ENCODE measurements at places on chromosomes 7 and 10.

- no peak for DNase-seq
These were observed 3.9 kb downstream of the PTPRZ1 start for GRCh38 chr7:121876656-121877500.

DNA sequence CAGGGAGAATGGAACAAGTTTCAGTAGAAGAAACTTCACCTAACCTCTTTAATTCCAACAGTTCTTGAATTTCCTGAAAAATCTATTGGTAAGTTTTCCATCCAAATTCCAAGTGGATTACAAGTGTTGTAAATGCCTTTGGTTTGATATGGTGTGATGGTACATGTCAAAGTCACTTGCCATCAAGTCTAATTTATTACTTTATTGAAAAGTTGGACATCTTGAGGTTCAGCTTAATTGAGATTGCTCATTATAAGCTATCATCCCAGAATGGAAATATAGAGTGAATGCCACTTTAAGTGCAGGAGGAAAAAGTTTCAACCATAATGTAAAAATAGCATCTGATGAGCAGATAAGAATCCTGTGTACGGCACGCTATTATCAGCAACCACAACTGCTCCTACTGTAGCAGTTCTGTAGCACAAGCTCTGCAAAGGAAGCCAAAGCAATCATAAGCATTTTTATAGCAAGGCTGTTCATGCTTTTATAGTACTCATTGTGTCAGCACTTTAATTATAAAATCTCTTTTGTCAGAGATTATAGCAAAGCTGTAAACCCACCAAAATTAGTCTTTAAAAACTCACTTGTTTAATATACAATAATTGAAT lies 991.8 kb upstream of the PHF14 start:
- DNase-seq: no peak

DNA sequence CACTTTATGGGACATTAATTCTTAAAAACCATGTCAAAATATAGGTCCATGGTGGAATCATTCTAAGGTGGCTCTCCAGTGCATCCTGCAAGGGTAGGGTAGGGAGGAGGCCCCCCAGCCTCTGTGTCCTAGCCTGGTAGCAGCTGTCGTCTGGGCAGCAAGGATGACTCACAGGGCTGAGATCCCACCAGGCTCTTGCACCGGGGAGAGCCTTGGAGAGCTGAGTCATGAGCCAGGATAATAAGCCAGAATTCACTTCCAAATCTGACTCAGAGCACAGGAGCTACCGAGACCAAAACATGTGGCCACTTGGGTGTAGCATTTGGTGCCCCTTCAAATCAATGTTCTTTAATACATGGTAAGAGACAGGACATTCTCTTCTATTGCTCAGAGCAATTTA lies 298.5 kb downstream of the NEBL start:
- DNase-seq: no peak

GRCh38 chr10:4016214-4016740 lies 231.3 kb upstream of the KLF6 start:
- no peak for DNase-seq

DNA sequence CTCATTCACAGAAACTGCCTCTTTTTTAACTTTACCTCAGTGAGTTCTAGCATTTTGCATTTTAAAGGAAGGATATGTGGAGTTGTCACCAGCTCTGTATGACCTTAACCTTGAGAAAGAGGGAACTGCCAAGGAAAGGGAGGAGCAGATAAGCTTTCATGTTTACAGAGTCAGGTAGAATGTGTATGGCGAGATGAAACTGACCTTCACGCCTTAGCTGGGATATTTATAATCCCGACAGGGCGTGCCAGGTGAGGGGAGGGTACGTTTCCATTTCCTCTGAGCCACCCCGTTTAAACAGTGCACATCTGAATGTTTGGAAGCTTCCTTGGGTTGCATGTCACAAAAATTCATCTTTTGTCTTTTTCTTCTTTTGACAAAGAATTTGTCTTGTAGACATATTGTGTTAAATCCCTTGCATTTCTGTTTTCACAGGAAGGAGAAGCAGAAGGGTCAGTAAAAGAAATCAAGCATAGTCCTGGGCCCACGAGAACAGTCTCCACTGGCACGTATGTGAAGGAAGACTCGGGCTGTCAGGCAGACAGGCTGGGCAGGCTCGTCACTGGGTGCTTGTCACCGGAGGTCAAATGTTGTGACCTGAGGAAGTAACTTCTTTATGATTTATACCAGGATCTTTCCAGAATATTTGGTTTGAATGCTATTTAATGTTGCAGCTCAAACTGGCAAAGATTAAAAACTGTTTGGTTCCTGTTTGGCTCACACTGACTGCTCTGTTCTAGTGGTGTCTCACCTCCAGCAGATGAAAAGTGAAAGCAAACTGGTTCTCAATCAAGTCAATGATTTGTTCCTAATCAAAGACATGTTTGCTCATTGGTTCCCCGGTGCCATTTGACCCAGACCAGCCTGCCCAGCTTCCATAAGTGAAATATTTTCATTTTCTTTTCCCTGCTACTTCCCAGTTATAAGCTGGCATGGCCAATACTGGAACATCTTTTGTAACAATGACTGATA lies 16.2 kb downstream of the OPTN start:
- no peak for DNase-seq

- DNase-seq: no peak
These were observed 28.4 kb downstream of the KIAA1549 start for GRCh38 chr7:138952791-138953190.

- no peak for DNase-seq
These were observed 81.3 kb downstream of the VWDE start for GRCh38 chr7:12322284-12322902.

- no peak for DNase-seq
These were observed 309.4 kb downstream of the RPS24 start for GRCh38 chr10:78342827-78343653.

DNA sequence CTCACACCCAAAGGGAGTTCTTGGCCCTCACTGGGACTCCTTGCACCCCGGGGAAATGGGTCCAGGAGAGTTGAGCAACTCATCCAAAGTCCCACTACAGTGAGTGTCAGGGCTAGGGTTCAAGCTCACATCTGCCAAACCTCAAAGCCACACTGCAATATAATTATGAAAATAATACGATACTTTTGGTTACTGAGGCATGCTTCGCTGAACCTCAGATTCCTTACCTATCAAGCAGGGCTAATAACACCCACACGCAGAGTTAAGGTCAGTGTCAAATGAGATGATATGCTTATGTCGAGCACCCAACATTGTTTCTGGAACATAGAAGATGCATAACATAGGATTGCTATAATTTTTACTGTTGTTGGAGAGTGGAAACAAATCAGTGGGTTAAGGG lies 58.2 kb downstream of the BPGM start:
- no peak for DNase-seq
